HFFc6 (cell line): ENCODE measurements at places on chromosomes 1 and 21. TPM values are rescaled to one million over a fixed set of nuclear protein-coding genes. Genes with fewer than 3 reads are reported as not detected.

CRP gene
- total RNA-seq, result not detected in 3 replicates

GRCh38 chr1:169184812-169185211 is 78.3 kb downstream of the ATP1B1 start:
- no peak for DNase-seq

GRCh38 chr1:54987919-54988705 is 7.7 kb downstream of the TMEM61 start:
- DNase-seq, result peak; percentile 53

GRCh38 chr21:33032434-33033047 is 6.8 kb downstream of the OLIG2 start:
- DNase-seq, result no peak

- no peak for DNase-seq
These were observed 18.0 kb downstream of the KCNK1 start for GRCh38 chr1:233631810-233632405.

- peak; percentile 3 for DNase-seq
These were observed 121.9 kb upstream of the IVNS1ABP start for GRCh38 chr1:185438936-185439335.

NCAM2 gene
- 2.1 to 10.2 TPM (median 3.2 TPM) in 3 replicates for total RNA-seq

- DNase-seq, result no peak
These were observed 4.5 kb upstream of the REN start for GRCh38 chr1:204170494-204171155.

NGF gene
- total RNA-seq, result 42.2 to 53.0 TPM (median 43.6 TPM) in 3 replicates

DNA sequence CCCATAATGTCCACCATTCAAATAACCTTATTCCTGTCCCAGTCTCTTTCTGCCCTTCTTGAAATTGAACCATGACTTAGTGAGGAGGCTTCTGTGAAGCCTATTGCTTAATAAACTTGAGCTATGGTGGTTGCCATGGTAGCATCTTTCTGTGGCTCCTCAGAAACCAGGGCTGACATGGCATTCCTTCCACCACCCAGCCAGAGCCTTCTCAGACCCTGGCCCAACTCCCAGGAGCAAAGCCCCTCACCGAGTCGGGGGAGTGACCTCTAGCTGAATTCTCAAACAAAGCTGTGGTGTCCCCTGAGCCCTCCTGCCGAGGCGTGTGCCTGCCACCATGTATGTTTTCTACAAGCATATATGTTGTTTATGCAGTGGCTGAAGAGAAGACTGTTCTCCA is 259.1 kb downstream of the CACNA1E start:
- no peak for DNase-seq

GRCh38 chr1:240607006-240607405 is 4.9 kb downstream of the GREM2 start:
- DNase-seq, result no peak

DNA sequence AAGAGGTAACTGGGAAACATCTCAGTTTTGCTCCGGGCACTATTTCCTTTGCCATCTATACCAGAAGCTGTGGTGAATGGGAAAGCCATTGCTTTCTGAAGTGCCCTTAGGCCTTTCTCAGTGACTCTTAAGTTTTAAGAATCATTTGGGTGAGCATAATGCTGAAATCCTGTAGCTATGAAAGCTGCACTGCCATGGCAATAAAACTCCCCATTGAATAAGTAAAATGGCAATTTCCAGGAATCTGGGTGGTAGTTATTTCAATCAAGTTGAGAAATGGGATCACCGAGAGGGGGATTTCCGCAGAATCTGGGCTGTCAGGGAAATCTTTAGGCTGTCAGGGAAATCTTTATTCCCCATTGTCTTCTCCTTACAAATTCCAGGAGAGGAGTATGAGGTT is 26.8 kb upstream of the MACF1 start:
- no peak for DNase-seq

GRCh38 chr21:42515708-42516502 is 2.3 kb downstream of the SLC37A1 start:
- DNase-seq, result no peak

DNA sequence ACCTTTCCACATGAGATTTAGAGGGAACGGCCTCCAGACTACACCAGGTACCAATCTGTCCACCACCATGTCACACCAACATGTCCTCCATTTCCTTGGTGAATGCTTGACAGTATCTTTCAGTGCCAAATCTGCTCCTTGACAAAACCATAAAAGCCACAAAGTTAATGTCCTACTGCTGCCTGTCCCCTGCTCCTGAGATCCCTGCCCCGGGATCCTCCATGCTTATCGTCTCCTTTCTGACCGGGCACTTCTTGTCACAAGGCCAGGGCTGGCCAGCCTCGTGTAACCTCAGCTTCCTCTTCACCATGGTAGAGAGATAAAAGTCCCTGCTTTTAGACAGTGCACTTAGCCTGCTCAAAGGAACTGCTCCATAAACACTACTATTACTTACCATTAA is 136.2 kb downstream of the NAV1 start:
- no peak for DNase-seq

PMVK gene
- 31.4 to 33.4 TPM (median 32.7 TPM) in 3 replicates for total RNA-seq

DNA sequence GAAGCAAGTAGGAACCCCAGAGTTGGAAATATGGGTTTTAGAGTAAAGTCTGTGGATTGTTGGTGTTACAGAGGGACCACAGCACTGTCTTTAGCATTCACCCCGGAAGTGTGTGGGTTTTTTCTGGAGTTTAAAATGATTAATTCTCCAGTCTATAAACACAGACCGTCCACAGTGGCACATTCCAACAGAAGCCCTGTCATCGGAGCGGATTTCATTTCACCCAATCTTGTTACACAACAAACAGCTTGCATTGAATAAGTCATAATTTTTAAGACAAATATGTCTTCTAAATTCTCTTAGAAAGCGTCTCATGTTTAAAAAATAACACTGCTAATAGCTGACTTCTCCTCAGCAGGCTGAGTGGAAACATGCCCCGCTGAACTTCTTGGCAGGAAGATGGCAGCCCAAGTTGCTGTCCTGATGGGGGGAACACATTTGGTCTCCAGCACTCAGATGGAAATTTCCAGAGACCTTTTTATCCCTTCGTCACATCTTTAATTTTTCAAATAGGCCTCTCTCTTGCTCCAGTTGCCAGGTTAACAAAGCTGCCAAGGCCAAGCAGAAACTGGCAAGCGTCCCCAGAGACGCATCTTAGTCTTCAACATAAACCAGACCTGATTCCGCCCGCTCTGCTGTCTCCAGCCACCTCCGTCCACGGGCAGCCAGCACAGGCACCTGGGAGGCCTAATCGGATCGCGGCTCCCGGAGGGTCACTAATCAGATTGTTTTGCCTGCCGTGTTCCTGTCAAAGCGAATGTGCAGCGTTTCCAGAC is 28.8 kb upstream of the SLC19A1 start:
- DNase-seq, result peak; percentile 58

DNA sequence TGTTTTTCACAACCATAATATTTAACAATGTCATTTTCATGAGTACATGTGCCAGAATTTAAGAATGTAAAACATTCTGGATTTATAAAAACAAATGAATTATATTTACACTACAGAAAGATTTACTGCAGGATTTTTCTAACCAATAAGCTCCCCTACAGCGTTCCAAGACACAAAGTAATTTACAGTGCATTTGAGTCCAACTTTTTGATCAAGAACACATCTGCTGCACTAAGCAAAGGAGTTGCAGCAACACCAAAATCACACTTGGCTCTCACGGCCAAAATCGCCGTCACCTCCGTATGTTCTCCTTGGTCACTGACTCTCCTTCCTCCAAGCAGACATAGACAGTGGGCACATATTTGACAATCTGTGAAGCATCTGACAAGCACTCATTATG is 7.7 kb downstream of the VPS26C start:
- DNase-seq, result no peak

CD34 gene
- total RNA-seq, result 0.30 to 0.40 TPM (median 0.31 TPM) in 3 replicates

- DNase-seq, result no peak
These were observed 444.0 kb downstream of the SMYD3 start for GRCh38 chr1:246063013-246063616.

GRCh38 chr1:19043579-19044443 is 87.3 kb upstream of the IFFO2 start:
- DNase-seq, result no peak

- no peak for DNase-seq
These were observed 53.4 kb upstream of the PRKACB start for GRCh38 chr1:84090447-84091245.
